ENCODE measurements at places on chromosomes 6 and 20. TPM values are rescaled to one million over a fixed set of nuclear protein-coding genes. Genes with fewer than 3 reads are reported as not detected.

DNA sequence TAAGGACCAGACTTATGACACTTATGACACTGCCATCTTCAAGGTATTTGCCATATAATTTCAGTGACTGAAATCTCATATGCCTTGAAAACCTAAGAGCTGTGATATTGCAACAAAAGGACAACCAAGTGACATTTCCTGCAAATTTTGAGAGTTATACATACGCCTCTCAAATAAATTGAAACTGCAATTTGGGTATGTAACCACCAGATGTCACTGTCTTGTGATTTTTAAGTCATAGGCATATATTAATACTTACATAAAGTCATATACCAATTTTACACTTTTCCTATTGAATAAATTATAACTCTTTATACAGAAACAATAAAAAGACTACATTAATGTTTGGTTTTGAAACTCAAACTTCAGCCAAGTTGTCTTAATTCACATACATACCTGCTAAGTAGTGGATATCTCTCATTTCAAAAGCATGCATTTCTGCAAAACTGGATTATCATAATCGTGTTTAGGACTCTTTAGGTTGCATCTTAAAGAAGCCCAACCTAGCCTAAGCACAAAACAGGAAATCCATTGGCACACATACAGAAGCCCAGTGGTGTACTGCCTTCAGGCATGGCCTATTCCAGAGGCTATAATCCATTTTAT is 180.2 kb downstream of the PACRG start:
- H3K27me3 ChIP-seq: no peaks in the 10 kb centered on the region
- no peak overlapping the region for H3K4me3 ChIP-seq
- H3K36me3 ChIP-seq: no peaks in the 10 kb centered on the region
- no peak for DNase-seq
- H3K4me1 ChIP-seq: no peaks in the 10 kb centered on the region

- no peak for DNase-seq
- no peaks in the 10 kb centered on the region for H3K4me1 ChIP-seq
- no peak overlapping the region for H3K4me3 ChIP-seq
- H3K27ac ChIP-seq: no peak overlapping the region
- H3K36me3 ChIP-seq: no peaks in the 10 kb centered on the region
Observed at GRCh38 chr6:50271266-50271665, 221.5 kb upstream of the DEFB112 start.

GRCh38 chr6:117494694-117495318 is 12.3 kb downstream of the DCBLD1 start:
- peaks cover 3% of the 10 kb centered on the region for H3K4me1 ChIP-seq
- H3K27ac ChIP-seq: no peak overlapping the region
- no peaks in the 10 kb centered on the region for H3K36me3 ChIP-seq

- H3K36me3 ChIP-seq: no peaks in the 10 kb centered on the region
- H3K4me1 ChIP-seq: no peaks in the 10 kb centered on the region
- no peak overlapping the region for H3K4me3 ChIP-seq
- H3K27ac ChIP-seq: no peak overlapping the region
- DNase-seq: no peak
- no peaks in the 10 kb centered on the region for H3K27me3 ChIP-seq
Observed at GRCh38 chr20:7025635-7026034, 258.1 kb downstream of the BMP2 start.

GRCh38 chr6:156980515-156980914 is 203.3 kb downstream of the ARID1B start:
- no peak overlapping the region for H3K4me3 ChIP-seq
- H3K27me3 ChIP-seq: no peaks in the 10 kb centered on the region
- peaks cover 87% of the 10 kb centered on the region for H3K4me1 ChIP-seq

The SIRPB2 gene
- not detected for total RNA-seq

Measured in CD4-positive, alpha-beta memory T cell (primary cell).